Head of caudate nucleus (tissue), 42 donors: ENCODE measurements at places on chromosomes 16 and 17.

DNA sequence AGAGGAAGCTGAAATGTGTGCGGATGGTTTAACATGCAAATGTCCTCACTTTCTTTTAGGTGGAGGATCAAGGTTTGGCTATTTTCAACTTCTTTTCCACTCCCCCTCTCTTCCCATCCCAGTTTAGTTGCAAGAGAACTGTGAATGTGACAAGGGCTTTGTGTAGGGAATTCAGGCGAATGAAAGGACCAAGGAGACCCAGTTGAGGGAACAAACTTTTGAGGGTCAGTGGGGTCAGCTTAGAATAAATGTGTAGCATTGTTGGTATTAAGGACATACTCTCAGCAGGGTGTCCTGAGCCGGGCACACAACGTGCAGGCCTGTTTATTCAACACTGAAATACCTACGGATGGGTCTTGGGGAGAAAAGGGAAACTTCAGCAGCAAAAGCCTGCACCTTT, 346.0 kb downstream of the PMP22 start:
- DNase-seq: no peak

GRCh38 chr16:50444526-50444925, 75.7 kb upstream of the BRD7 start:
- DNase-seq: no peak

DNA sequence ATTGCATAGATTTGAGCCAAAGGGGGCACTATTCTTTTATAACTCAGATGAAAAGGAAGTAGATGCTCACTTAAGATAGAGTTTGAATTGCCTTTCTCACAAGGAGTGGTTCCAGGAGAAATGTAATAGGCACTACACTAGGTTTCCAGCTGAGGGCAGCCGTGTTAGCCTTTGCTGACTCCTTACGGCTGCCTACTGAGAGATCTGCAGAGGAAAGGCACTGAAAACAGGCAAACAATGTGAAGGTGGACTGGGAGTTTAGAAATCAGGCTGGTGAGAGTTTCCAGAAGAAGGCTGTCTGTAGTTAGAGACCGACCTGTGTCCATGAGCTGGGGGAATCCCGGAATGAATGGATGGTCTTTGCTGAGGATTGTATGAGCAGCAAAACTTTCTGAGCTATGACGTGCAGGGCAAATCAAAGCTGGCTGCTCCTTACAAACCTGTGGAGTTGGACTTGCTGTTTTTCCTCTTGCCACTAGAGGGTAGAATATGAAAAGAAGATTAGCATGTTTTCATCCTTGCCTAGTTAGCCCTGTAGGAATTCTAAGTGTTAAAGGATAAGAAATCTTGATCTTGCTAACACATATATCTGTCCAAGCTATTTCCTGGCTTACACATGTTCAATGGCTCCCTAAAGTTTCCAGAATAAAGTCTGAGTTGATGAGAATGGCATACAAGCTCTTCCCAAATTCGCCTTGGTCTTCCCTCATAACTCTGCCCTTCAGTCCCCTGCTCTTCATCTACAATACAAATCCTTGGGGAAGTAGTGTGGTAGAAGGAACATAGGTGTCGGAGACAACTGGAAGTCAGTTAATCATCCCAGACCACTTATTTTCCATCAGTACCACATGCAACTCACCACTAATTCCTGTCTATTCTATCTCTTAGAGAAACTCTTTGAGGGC, 20.1 kb upstream of the TAOK1 start:
- peak; percentile 76 for DNase-seq

DNA sequence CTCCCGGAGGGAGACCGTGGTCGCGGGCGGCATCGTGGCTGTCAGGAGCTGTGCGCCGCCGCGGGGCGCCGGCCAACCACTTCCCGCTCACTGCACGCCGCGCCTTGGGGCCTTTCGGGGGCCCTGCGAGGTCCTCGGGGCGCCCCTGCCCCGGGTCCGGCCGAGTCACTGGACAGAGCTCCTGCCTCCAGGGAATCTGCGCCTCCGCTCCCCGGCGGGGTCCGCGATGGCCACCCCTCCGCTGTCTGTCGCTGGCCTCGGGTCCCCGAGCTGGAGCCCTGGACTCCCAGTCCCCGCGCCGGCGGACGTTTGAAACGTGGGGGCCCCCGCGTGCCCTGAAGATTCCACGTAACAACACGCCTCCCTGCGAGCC, at the start of gene QRICH2:
QRICH2 (minus strand) TSS at position 311 of the 373 bp plus-strand sequence; CDS start at position 33, 278 bp downstream.
- no peak for DNase-seq

- no peak for DNase-seq
Observed at GRCh38 chr17:14864127-14864526, 401.0 kb downstream of the PMP22 start.

GRCh38 chr16:64657316-64658011, 464.4 kb downstream of the CDH11 start:
- DNase-seq: no peak

DNA sequence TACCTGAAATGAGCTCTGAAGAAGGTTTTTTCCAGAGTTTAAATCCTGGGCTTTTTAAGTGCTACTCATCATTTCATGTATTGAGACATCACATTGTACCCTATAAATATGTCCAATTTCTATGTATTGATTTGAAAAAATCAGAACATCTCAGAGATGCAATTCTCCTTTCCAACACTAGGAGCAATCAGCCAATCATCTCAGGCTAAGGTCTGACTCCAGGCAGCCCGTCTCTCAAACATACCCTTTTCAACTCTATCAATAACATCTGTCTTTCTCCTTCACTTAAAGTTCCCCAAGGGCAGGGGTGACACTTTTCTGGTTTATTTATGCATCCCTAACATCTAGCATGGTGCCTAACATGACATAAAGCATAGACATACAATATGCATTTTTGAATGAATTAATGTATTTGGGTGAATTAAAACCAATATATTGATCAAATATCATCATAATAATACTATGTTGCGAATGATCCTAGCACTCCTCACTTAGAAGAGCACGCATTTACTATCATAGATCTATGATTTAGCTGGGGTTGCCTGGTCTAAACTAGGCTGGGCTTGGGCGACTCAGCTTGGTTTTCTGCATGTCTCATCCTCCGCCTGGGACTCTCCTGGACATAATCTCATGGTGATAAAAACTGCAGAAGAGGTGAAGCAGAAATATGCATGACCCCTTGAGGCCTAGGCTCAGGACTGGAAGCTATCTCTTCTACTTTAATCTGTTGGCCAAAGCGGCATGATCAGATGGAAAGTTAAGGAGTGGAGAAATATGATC, 5.2 kb upstream of the CDH11 start:
- no peak for DNase-seq

DNA sequence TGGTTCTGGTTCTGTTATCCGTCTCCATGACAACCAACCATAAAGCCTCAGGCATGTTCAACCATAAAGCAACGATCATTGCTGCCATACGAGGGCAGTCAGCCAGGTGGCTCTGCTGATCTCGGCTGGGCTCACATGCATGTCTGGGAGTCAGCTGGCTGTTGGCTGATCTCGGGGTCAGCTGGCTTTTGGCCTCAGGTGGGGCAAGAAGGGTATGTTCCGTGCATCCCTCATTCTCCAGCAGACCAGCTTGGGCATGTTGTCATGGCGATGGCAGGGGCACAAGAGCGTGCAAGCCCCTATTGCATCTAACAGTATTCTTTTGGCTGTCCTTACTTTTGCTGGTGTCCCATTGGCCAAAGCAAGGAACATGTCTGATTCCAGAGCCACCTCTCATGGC, 86.2 kb downstream of the ABCC6 start:
- DNase-seq: no peak

- DNase-seq: no peak
Observed at GRCh38 chr16:3957344-3957980, 76.9 kb upstream of the CREBBP start.

- DNase-seq: no peak
Observed at GRCh38 chr17:61642768-61643167, 51.7 kb upstream of the NACA2 start.

DNA sequence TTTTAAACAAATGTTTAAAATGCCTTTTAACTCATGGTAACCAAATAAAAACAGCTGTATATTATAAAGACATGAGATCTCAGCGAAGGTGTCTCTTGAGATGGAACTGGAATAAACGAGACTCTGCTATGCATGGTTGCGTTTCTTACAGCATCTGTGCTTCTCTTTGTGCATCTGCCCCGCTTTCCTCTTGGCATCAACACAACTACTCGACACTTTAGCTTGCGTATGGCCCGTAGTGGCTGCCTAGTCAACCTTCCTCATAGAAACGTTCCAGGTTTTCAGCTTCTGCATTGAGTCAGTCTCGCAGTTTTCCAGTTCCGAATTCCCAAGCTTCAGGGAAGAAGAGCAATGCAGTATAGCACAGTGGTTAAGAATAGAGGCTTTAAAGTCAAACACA, 214.9 kb downstream of the CEP112 start:
- no peak for DNase-seq

DNA sequence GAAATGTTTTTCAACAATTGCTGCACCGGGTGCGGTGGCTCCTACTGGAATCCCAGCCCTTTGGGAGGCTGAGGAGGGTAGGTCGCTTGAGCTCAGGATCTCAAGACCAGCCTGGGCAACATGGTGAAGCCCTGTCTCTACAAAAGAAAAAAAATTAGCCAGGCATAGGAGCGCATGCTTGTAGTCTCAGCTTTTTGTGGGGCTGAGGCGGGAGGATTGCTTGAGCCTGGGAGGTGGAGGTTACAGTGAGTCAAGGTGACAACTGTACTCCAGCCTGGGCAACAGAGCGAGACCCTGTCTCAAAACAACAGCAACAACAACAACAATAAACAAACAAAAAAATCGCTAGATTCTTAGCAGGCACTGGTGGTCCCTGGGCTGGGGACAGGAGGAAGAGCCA, 28.5 kb downstream of the IL21R start:
- no peak for DNase-seq

- DNase-seq: no peak
Observed at GRCh38 chr17:66945147-66945835, 19.2 kb upstream of the CACNG4 start.

DNA sequence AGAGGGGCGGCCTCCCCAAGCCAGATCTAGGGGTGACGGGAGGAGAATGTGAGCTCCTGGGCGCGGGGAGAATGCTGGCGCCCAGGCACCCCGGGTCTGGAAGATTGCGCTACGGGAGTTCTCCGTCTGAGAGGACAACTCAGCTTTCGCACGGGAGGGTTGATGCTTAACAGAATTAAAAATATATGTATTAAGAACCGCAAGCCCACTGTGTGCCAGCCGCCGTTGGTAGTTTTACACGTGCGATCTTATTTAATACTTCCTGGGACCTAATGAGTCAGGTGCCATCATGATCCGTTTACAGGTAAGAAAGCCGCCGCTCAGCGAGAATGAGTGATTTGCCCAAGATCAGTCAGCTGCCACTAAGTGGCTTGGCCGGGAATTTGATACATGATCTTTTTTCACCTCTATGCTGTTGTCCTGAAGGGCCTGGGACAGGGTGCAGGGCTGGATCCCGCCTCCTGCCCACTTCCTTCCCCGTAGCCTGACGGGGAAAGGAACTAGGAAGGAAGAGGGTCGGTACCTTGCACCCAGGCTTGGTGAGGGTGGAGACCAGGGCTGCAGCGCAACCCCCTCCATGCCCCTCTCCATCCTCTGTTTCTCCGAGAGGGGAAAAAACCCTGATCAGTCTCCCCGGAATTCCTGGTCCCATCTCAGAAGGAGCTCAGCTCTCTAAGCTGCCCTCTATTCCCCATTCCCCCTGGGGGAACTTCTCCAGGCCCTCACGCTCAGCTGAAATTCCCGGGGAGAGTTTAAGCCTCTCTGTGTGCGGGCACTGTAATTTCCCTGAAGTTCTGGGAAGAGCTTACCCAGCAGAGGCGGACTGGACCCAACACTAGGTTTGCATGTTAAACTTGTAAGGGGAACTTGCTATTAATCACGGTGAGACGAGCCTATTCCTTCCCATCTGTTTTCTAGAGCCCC, 983 bp downstream of the VAT1L start:
- DNase-seq: peak; percentile 7

DNA sequence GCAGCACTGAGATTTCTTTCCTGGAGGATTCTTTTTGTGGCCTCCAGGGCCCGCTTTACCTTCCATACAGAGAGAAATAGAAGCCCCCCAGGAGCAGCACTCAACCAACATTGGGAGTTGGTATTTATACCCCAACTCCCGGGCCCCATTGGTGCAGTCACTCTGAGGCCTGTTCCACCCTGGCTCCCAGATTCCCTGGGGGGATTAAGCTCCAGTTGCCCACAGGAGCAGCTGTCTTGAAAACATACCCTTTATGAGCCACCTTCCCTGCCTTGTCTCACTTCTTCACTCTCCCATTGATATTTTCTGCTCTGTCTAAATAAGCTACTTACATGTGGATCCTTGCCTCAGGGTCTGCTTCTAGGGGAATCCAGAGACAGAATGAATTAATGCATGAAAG, 167.8 kb downstream of the KATNIP start:
- no peak for DNase-seq

- DNase-seq: no peak
Observed at GRCh38 chr17:73516431-73516830, 127.8 kb downstream of the SDK2 start.

GRCh38 chr17:66939461-66940114, 24.9 kb upstream of the CACNG4 start:
- no peak for DNase-seq

GRCh38 chr17:64219571-64219970, 43.5 kb downstream of the TEX2 start:
- no peak for DNase-seq

DNA sequence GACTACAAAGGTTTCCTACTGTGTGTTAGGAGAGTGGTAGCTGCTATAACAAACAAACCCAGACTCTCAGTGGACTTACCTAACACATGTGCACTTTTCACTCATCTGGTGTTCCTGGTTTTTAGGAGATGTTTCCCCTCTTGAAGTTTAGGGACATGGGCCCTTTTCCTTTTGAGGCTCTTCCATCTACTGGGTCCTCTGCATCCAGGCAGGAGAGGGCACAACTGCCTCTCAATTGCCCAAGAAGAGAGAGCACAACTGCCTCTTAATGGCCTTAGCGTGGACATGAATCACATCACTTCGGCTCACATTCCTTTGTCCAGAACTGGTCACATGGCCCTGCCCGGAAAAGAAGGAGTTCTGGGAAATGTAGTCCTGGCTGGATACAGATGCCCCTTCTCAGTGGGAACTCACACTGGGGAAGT, 9.8 kb upstream of the TNRC6C start:
- DNase-seq: peak; percentile 82

- DNase-seq: peak; percentile 80
Observed at GRCh38 chr16:9008601-9009260, 45.0 kb upstream of the USP7 start.

- DNase-seq: no peak
Observed at GRCh38 chr16:4213737-4214136, 28.1 kb downstream of the SRL start.

DNA sequence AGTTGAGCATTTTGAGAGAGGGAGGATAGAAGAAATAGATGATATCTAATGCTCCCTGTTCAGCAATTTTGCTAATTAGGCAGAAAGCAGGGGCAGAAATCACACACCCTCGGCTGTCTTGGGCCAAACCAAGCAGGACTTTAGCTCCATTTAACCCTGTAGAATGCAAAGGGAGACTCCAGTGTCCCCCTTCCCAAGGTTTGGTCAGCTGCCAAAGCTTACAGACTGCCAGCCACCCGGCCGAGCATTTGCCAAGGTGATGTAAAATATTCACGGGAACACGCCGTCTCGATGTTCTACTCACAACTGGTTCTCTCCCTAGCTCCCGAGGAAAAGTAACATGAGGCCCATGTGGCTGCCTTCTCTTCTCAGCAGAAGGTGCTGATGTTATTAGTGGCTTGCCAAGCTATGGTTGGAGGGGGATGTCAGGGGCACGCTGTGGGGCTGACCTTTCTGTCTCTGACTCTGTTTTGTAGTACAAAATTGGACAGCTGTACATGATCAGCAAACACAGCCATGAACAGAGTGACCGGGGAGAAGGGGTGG, 155.3 kb downstream of the PITPNC1 start:
- DNase-seq: peak; percentile 10
